ENCODE measurements at places on chromosomes 2 and 18. TPM values are rescaled to one million over a fixed set of nuclear protein-coding genes. Genes with fewer than 3 reads are reported as not detected.

Gene ABCG8
- total RNA-seq = not detected

Gene ADD2
- total RNA-seq = under 0.01 TPM

Gene WNT10A
- not detected for total RNA-seq

Gene ATOH8
- total RNA-seq = 50.1 TPM

Gene GPR155
- 3.4 TPM for total RNA-seq

Gene AP1S3
- 1.8 TPM for total RNA-seq

Gene FOXI3
- not detected for total RNA-seq

- H3K36me3 ChIP-seq = no peaks in the 10 kb centered on the region
- no peak for DNase-seq
- no peak overlapping the region for H3K27ac ChIP-seq
Observed at GRCh38 chr2:132719480-132719879, 49.5 kb upstream of the LYPD1 start.

DNA sequence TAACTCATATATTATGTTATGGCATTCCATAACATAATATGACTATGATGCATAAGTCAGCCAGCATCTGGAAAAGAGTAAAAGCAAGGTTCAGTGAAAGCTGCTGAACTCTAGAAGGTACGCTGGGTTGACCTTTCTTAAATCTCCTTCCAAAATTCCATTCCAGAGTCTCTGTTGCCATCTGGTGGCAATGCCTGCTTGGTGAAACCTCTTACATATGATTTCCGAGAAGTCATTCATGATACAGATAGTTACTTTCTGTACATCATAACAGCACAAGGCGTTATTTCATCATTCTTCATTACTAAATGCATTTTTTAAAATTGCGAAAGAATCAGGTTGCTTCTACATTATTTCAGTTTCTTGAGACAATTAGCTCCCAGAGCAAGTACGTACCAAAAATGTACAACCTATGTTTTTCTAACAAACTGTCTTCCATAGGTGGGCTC lies 7.0 kb upstream of the EPG5 start:
- no peaks in the 10 kb centered on the region for H3K36me3 ChIP-seq
- H3K4me1 ChIP-seq = peaks cover 14% of the 10 kb centered on the region
- H3K4me3 ChIP-seq = no peak overlapping the region
- no peak overlapping the region for H3K27ac ChIP-seq
- DNase-seq = peak; percentile 86
- H3K27me3 ChIP-seq = no peaks in the 10 kb centered on the region

- no peaks in the 10 kb centered on the region for H3K27me3 ChIP-seq
- peaks cover 45% of the 10 kb centered on the region for H3K4me1 ChIP-seq
Observed at GRCh38 chr2:46308081-46308480, 10.9 kb downstream of the EPAS1 start.

GRCh38 chr2:231344851-231345250 lies 50.7 kb upstream of the B3GNT7 start:
- no peak for DNase-seq
- no peak overlapping the region for H3K27ac ChIP-seq

DNA sequence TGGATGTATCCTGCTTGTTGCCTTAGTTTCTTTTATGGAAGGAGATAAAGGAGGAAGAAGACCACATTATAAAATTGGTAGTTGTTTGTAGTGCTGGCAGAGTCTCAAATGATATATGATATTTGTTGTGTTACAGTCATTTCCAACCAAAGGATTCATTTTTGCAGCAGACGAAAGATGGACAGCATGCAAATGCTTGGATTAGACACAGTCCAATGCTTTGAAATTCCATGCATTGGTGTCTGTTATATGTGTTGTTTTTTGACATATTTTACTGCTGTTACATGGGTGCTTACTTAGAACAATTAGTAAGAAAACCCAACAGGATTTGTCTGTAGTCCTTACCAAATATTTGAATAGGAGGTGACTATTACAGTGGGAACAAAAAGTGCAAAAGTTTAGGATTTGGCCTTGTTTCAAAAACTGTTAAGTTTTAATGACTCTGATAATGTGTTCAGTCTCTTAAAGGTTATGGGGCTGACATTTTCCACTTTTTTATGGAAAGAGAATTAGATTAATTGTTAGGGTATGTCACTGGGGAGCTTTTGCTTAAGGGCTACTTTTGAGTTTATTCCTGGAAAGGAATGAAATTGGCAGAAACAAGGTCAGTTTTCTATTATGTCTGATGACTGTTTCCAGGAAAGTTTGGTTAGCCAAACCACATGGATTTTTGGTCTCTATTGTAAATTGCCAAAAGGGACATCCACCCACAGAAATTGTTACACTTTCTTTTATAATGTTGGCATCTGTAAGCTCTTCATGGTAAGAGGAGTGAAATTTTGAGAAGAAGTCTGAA lies 229.4 kb upstream of the MMADHC start:
- peaks cover 10% of the 10 kb centered on the region for H3K4me1 ChIP-seq
- H3K4me3 ChIP-seq = no peak overlapping the region
- no peak overlapping the region for H3K27ac ChIP-seq
- peak; percentile 32 for DNase-seq
- no peaks in the 10 kb centered on the region for H3K36me3 ChIP-seq
- no peaks in the 10 kb centered on the region for H3K27me3 ChIP-seq

DNA sequence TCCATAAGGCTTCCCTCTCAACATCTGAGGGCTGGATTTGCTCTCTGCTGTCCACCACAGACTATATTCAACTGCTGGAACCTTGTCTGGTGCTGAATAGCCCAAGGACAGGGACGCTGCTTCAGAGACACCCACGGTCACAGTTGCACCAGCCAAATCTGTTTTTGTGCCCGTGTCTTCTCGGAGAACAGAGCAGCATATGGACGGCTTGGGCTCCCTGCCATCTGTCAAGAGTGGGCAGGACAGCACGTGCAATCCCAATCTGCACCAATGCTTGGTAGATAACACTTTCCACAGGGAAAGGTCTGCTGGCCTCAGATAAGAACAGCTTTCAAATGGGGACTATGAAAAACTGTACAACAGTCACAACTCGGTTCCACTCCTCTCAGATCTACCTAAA lies 466.1 kb downstream of the TGIF1 start:
- H3K4me3 ChIP-seq = no peak overlapping the region
- H3K27me3 ChIP-seq = no peaks in the 10 kb centered on the region
- 0 out of 2 replicates have a peak, but pooled peaks cover 4% of the 10 kb centered on the region for H3K4me1 ChIP-seq
- no peaks in the 10 kb centered on the region for H3K36me3 ChIP-seq
- H3K27ac ChIP-seq = no peak overlapping the region

- DNase-seq = no peak
- no peak overlapping the region for H3K4me3 ChIP-seq
- H3K27me3 ChIP-seq = no peaks in the 10 kb centered on the region
- no peaks in the 10 kb centered on the region for H3K4me1 ChIP-seq
Observed at GRCh38 chr2:170971071-170971470, 42.0 kb downstream of the GORASP2 start.

GRCh38 chr18:24736662-24737330 lies 276.4 kb downstream of the HRH4 start:
- no peak for DNase-seq
- H3K4me1 ChIP-seq = peaks cover 12% of the 10 kb centered on the region
- H3K36me3 ChIP-seq = no peaks in the 10 kb centered on the region
- H3K27ac ChIP-seq = no peak overlapping the region

GRCh38 chr2:104758199-104758620 lies 95.7 kb upstream of the POU3F3 start:
- H3K4me1 ChIP-seq = no peaks in the 10 kb centered on the region
- peak; percentile 41 for DNase-seq
- no peaks in the 10 kb centered on the region for H3K27me3 ChIP-seq

DNA sequence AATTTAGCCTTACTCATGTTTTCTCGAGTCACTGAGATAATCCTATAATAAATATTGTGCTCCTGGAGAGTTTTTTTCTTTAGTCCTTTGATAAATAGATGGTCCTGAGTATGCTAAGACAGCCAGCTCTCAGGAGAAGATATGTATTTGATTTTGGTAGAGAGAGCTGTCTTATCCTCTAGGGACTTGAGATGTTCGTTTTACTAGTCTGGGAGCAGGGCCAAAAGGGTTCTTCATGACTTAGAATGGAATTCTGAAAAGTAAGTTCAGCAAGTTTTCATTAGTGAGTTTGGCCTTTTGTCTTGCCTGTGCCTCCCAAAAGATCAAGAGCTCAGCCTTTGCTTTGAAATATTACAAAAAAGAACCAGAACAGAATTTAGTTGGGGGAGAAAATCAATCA lies 246.7 kb downstream of the BABAM2 start:
- H3K36me3 ChIP-seq = no peaks in the 10 kb centered on the region
- peak; percentile 98 for DNase-seq

- H3K36me3 ChIP-seq = no peaks in the 10 kb centered on the region
- no peak overlapping the region for H3K27ac ChIP-seq
- H3K27me3 ChIP-seq = no peaks in the 10 kb centered on the region
Observed at GRCh38 chr18:6323319-6323889, 91.3 kb downstream of the L3MBTL4 start.

DNA sequence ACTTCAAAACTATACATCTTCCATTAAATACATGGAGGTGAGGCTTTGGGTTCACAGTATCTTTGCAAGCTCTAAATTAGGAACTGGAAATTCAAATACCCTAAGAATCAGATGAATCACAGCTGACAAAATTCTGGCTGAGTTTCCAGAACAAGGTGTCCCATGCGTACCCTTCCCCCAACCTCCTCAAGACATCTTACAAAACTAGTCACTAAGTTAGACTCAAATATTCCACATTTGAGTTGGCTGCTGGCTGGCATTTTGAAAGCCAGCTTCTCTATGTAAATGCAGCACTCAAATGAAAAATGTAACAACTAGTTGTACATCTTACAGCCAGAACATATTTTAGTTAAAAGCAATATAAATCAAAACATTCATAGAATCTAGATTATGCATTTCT lies 131.0 kb upstream of the ARL5A start:
- no peaks in the 10 kb centered on the region for H3K36me3 ChIP-seq
- no peak for DNase-seq
- H3K4me3 ChIP-seq = no peak overlapping the region
- H3K4me1 ChIP-seq = no peaks in the 10 kb centered on the region
- H3K27me3 ChIP-seq = no peaks in the 10 kb centered on the region
- H3K27ac ChIP-seq = no peak overlapping the region

DNA sequence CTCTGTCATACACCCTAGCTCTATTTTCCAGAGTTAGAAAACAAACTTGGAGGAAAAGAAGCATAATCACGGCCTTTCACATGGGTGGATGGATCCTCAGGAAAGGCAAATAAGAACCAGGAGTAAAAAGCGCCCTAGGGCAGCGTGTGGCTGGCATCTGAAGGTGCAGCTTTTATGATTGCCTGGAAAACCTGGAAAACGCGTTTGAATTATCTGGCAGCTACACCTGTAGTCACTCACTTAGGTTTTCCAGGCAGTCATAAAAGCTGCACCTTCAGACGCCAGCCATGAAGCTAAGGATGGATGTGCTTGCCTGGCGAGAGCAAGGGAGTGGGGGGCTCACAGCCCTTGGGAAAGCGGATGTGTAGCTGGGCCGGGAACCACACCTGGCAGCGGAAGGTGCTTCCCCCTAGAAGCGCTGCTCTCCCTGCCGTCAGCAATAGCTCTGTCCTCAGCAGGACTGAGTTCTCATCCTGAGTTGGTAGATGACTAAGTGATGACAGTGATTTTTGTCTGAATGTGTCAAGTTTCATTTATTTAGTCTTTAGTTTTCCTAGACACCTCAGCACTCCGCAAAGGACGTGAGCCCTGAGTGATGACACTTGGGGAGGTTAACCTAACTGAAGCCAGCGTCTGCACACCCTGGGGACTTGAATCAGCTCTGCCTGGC lies 82.0 kb downstream of the DCDC2C start:
- DNase-seq = peak; percentile 66
- no peak overlapping the region for H3K4me3 ChIP-seq
- H3K4me1 ChIP-seq = peaks cover 20% of the 10 kb centered on the region
- no peaks in the 10 kb centered on the region for H3K27me3 ChIP-seq

GRCh38 chr2:42290005-42290404 lies 71.0 kb downstream of the COX7A2L start:
- H3K27me3 ChIP-seq = no peaks in the 10 kb centered on the region
- no peak for DNase-seq
- H3K36me3 ChIP-seq = peaks cover 5% of the 10 kb centered on the region
- H3K4me3 ChIP-seq = no peak overlapping the region
- 0 out of 2 replicates have a peak, but pooled peaks cover 3% of the 10 kb centered on the region for H3K4me1 ChIP-seq
- H3K27ac ChIP-seq = no peak overlapping the region

DNA sequence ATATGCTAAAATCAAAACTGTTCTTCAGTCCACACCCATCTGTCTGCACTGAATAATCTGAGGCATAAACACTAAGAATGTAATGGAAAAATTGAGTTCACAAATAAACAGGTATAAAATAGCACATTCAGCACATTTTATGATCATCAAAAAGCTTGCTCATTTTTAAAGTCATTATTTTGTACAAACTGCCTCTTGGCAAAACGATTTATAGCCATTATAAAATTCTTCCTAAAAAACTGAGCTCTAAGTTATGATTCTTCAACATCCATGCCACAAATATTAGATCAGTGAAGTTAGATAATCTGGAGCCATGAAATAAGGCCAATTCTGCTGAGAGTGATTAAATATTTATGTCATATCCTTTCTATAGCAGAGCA lies 233.5 kb downstream of the DYM start:
- no peaks in the 10 kb centered on the region for H3K27me3 ChIP-seq
- peak; percentile 15 for DNase-seq
- peaks cover 34% of the 10 kb centered on the region for H3K4me1 ChIP-seq
- no peaks in the 10 kb centered on the region for H3K36me3 ChIP-seq

DNA sequence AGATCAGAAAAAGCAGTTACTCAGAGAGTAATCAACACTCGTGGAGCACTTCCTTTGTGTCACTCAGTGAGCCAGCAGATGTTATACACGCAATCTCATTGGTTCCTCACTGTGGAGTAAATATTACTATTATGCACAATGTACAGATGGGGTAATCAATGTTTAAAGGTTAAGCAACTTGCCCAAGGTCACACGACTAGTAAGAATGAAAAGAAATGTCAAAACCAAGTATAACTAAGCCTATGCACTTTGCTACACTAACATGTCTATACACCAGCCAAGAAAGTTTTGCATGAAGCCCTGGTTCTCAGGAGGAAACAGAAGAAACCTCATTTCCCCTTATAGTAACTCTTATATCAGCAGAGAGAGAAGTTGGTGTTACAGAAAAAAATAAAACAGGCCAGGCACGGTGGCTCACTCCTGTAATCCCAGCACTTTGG lies 5.4 kb downstream of the METTL21A start:
- H3K36me3 ChIP-seq = 0 out of 2 replicates have a peak, but pooled peaks cover 2% of the 10 kb centered on the region
- H3K27me3 ChIP-seq = no peaks in the 10 kb centered on the region
- peaks cover 34% of the 10 kb centered on the region for H3K4me1 ChIP-seq
- DNase-seq = no peak
- no peak overlapping the region for H3K4me3 ChIP-seq

GRCh38 chr2:156800065-156800653 lies 364.0 kb downstream of the GPD2 start:
- DNase-seq = no peak
- H3K27me3 ChIP-seq = no peaks in the 10 kb centered on the region
- no peaks in the 10 kb centered on the region for H3K4me1 ChIP-seq
- no peak overlapping the region for H3K27ac ChIP-seq
- H3K4me3 ChIP-seq = no peak overlapping the region

GRCh38 chr2:51256736-51257135 lies 224.8 kb upstream of the NRXN1 start:
- no peaks in the 10 kb centered on the region for H3K27me3 ChIP-seq
- H3K4me1 ChIP-seq = no peaks in the 10 kb centered on the region
- H3K36me3 ChIP-seq = no peaks in the 10 kb centered on the region
- H3K4me3 ChIP-seq = no peak overlapping the region

- no peak for DNase-seq
- no peak overlapping the region for H3K27ac ChIP-seq
- no peak overlapping the region for H3K4me3 ChIP-seq
- H3K36me3 ChIP-seq = no peaks in the 10 kb centered on the region
- H3K4me1 ChIP-seq = peaks cover 6% of the 10 kb centered on the region
Observed at GRCh38 chr2:28350791-28351285, 41.8 kb upstream of the FOSL2 start.

Measured in GM23248 (cell line).